ENCODE measurements at places on chromosomes 6 and 20.

- no peak for DNase-seq
Measured at GRCh38 chr6:54217018-54217417, 91.2 kb upstream of the TINAG start.

- no peak for DNase-seq
Measured at GRCh38 chr6:159359581-159360297, 190.5 kb downstream of the FNDC1 start.

- DNase-seq: no peak
Measured at GRCh38 chr20:33680686-33681085, 5.5 kb downstream of the E2F1 start.

DNA sequence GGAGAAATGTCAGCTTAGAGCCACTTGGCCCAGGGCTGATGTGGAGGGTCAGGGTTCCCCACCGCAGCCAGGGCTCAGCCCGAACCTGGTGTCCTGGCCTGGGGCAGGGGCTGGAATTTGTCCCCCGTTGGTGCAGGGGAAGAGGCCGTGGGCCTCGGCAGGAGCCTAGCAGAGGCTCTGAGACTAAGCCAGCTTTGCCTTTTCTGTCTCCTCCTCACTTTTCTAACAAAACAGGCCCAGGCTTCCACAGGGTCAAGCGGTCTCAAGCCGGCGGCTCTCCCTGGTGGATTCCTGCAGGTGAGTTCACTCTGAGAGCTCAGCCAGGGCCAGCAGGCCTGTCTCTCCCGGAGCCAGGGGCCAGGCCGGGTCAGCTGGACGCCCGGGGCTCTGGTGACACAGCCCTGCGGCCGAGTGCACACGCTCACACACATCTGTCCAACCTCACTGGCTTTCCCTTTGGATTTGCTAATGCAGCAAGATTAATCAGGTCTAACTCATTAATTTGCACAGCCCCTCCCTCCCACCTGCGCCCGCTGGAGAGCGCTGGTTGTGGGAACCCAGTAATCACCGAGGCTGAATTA lies 2.9 kb upstream of the CHRNA4 start:
- no peak for DNase-seq

GRCh38 chr6:146855889-146856288 lies 257.1 kb downstream of the ADGB start:
- DNase-seq: no peak

DNA sequence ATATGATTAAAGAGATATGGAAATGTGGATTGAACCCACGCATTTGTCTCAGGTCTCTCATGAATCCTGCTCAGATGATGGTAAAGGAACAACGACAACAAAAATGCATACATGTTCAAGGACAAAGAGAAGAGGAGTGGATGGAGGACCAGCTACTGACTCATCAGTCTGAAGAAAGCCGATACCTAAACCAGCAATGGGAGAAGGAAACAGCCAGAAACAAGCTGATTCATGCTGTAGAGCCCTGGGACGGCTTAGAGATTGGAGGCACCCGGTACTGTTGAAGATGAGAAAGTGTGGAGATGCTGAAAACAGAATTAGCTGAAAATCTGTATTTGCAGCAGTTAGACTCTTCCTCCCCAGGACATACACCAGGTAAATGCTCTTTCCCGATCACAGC lies 14.4 kb upstream of the RIPPLY2 start:
- DNase-seq: no peak

DNA sequence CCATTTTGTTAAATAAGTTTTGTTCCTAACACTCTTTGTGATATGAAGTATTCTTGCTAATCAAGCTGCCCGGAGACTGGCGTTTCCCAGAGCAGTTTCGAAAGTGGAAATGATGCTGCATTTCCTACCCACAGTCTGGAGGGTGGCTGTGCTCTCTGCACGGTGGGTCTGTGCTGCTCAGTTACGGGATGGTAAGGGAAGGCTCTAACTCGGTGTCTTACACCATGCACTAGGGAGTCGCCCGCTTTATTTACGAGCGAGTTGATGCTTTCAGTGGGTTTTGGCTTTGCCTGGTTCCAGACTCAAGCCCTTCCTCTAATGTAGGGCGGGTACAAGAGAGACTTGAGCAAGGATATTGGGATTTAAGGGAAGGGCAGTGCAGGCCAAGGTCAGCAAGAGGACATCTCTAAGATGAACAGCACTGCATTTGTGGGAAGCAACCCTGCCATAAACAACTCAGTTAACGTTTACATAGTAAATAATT lies 180.1 kb upstream of the AKAP12 start:
- DNase-seq: no peak

DNA sequence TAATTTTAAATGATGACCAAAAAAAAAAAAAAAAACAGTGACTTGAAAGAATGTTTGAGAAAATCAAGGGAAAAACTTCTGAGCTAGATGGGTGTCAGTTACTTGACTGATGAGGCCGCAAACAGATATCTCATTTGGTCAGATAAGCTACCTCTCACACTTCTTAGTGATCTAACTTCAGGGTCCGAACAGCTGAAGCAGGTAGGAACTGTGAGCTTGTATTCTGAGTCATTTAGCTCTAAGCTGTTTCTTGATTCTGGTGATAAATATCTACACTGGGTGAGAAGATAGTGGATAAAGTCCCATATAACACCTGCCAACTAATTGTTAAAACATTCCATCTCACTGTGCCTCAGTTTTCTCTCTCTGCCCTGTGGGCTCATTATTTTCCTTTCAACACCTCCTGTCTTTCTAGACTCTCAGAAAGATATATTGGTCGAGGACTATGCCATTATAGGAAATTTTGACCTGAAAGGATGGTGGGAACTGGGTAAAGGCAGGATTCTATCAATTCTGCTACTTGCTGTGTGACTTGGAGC lies 7.7 kb downstream of the KIF3B start:
- no peak for DNase-seq

DNA sequence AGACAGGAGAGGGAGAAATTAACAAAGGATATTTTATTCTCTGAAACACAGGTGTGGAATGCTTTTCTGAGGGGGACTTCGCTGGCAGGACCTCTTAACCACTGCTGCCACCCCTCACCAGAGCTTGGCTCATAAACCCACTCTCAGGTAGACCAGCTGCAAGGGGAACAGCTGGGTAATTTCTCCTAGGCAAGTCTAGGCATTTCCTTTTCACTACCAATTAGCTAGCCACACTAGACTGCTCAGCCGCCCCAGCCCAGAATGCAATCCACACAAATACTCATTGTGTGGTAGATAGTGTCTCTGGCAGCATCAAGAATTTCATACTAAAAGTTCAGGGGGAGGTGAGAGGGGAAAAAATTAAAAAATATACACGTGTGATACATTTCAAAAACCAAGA lies 267.6 kb upstream of the ID4 start:
- DNase-seq: no peak

- DNase-seq: no peak
Measured at GRCh38 chr6:46042355-46042999, 26.8 kb upstream of the CLIC5 start.

- DNase-seq: no peak
Measured at GRCh38 chr20:36891211-36891610, 15.3 kb downstream of the TLDC2 start.

DNA sequence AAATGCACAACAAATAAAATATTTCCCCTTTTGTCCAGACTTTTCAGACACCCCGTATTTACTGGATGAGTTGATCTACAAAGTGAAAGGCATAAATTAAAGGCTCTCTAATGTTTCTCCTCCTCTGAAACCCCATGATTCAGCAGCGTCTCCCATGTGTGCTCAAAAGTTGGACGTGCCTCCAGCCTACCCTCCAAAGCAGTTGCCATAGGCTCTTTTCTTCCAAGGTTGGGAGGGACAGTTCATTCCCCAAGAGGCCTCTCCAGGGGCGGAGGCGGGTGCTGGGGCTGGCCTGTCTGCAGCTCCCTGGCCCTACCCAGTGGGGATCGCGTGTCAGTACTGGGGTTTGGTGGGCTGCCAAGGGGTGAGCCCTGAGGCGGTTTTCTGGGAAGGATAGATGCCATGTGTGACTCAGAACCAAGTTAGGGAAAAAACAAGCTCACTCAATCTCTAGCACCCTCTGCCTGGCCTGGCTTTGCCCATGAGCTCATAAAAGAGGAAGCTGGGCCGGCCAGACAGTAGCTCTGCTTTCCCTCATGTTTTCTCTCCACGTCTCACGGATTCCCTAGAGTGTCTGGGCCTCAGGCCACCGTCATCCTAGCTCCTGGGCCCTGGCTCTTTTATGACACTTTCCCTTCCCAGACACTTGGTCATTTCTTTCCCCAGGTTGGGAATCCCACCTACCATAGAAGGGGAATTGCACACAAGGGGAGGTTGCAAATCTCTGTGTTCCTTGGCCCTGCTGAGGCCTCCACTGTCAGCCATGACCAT lies 8.0 kb upstream of the IER3 start:
- DNase-seq: peak; percentile 99

- no peak for DNase-seq
Measured at GRCh38 chr6:156617941-156618340, 159.2 kb upstream of the ARID1B start.

- DNase-seq: no peak
Measured at GRCh38 chr6:24861934-24862333, 63.2 kb upstream of the ARMH2 start.

DNA sequence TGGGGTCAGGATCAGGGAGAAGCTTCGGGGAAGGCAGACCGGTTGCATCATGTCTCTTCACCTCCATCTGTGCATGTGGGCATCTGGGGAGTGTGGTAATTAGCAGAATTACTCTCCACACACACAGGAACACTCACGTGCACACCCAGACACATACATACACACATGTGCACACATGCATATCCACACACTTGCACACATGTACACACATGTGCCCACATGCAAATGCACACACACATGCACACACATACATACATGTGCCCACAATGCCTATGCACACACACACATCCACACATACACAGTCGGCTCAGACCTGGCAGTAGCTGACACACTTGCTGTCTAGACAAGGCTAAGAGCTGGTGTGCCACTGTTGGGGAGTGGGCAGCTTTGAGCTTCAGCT lies 212.3 kb upstream of the PMEPA1 start:
- no peak for DNase-seq

DNA sequence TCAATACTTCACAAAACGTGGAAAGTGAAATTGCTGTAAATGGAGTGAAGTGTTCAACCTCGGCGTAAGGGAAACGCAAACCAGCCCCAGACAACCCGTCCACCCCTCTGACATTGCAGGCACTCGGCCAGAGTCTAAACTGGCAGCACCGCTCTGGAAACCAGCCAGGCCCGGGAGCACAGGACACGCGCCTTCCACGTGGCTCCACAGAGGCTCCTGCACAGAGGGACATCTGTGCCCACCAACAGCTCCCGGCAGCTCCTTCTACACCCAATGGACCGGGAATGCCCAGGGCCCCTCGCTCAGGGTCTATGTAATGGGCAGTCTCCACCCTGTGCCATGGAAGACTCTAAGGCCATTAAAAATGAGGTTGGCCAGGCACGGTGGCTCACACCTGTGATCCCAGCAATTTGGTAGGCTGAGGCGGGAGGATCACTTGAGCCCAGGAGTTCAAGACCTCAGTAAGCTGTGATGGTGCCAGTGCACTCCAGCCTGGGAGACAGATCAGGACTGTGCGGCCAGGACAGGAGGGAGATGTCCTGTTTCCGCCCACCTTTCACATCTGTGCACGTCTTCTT lies 3.4 kb upstream of the HELZ2 start:
- no peak for DNase-seq

GRCh38 chr20:49466114-49466912 lies 16.2 kb downstream of the KCNB1 start:
- no peak for DNase-seq

- DNase-seq: no peak
Measured at GRCh38 chr20:5316188-5317158, at the start of gene PROKR2. Gene PROKR2, minus strand, starts transcription at chr20:5316954. Its CDS starts 2,585 bp downstream, at chr20:5314369.

GRCh38 chr6:85679445-85680123 lies 36.9 kb upstream of the SYNCRIP start:
- no peak for DNase-seq

DNA sequence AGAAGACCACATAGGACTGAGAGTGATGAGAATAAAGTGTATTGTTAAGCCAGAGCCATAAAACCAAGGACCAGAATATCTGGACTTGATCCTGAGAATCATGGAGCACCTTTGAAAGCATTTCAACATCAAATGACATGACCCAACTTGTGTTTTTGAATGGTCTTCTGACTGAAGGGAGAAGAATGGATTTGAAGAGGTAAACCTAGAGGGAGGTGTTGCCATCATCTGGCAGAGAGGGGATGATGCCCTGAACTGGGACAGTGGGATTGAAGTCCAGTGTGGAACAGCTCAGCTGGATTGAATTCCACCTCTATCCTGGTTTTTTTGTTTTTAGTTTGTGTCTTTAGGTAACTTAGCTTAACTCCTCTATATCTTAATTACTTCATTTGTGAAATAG lies 570.0 kb downstream of the TBC1D32 start:
- no peak for DNase-seq

DNA sequence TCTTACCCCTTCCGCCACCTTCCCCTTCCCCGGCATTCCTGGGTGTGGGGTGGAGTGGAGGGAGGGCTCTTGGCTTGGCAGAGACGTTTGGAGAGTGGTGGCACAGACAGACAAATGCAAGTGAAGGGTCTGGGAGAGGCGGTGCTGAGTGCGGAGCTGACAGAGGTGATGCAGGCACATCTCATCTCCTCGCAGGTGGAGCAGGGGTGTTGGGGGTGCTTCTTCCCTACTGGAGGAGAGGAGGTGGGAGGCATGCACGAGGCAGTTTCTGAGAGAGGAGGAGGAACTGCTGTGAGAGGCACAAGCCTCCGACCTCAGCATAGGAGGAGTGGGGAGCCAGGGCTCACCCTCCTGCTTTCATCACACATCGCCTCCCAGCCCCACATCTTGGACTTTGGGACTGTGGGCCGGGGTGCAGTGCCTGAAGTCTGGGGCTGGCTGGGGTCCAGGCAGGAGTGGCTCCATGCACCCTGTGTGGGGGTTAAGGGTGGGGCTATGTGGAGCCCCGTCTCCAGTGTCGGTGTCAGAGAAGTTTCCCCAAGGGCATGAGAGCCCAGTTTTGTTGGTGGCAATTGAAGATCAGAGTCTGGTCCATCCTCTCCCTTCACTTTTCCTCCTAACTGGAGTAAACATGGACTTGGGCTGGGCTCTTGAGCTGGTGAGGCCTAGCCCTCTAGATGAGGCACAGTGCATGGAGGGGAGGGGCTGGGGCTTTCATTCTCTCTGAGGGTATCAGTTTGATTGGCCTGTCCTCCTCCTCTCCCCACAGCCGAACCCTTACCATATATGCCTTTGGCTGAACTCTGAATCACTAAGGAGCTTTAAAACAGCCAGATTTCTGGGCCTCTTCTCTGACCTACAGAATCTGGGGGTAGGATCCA lies 20.2 kb upstream of the SLC22A7 start:
- DNase-seq: no peak

- no peak for DNase-seq
Measured at GRCh38 chr6:136752554-136752953, 39.7 kb downstream of the MAP3K5 start.

GRCh38 chr6:165660857-165661663 lies 2.0 kb downstream of the PDE10A start:
- DNase-seq: no peak

- no peak for DNase-seq
Measured at GRCh38 chr20:19701429-19701828, 56.6 kb upstream of the RIN2 start.

GRCh38 chr20:42461291-42461690 lies 728.4 kb downstream of the PTPRT start:
- no peak for DNase-seq

DNA sequence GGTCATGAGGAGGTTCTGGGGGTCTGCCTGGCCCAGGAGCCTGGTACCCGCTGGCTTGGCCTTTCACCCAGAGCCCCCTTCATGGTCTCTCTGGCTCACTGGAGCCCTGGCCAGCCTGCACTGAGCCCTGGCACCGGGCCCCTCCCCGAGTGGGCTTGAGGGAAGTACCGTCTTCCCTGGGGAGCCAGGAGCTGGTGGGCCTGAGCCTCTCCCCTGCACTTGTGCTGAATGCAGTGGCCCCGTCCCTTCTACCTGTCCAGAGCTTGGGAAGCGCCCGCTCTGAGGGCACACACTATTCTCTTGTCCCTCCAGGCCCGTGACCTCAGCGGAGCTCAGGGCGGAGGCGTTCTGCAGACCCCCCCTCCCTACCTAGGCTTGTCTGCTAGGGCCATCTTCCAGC lies 62.2 kb downstream of the TCP11 start:
- no peak for DNase-seq

All from non-pigmented ciliary epithelial cell (primary cell).